Naive thymus-derived CD4-positive, alpha-beta T cell (primary cell): ENCODE measurements at places on chromosomes 4 and X.

GRCh38 chr4:121875652-121876051, 5.4 kb upstream of the BBS7 start:
- no peak overlapping the region for H3K27ac ChIP-seq
- no peaks in the 10 kb centered on the region for H3K36me3 ChIP-seq
- H3K4me3 ChIP-seq: no peak overlapping the region
- H3K27me3 ChIP-seq: no peaks in the 10 kb centered on the region
- no peak for DNase-seq

DNA sequence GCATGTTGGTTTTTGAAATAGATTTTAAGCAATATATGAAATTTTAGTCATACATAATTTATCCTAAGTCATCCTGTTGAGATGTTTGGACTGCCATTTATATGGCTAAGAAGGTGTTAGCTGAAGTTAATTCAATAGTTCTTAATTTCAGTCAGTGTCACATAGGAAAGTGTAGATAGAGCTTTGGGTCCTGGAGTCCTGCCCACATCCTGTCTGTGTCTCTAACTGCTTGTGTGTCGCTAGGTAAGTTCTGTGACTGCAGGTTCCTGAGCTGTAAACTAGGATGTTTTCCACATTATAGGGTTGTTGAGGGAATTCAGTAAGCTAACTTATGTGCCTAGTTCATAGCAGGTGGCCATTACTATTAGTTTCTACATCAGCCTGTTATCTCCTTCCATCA, 20.7 kb downstream of the OFD1 start:
- H3K27ac ChIP-seq: no peak overlapping the region
- H3K4me3 ChIP-seq: no peak overlapping the region
- no peaks in the 10 kb centered on the region for H3K27me3 ChIP-seq
- H3K4me1 ChIP-seq: peaks cover 4% of the 10 kb centered on the region
- peak; percentile 18 for DNase-seq

- DNase-seq: no peak
- no peak overlapping the region for H3K27ac ChIP-seq
- H3K4me1 ChIP-seq: no peaks in the 10 kb centered on the region
- H3K36me3 ChIP-seq: no peaks in the 10 kb centered on the region
- no peak overlapping the region for H3K4me3 ChIP-seq
Measured at GRCh38 chr4:94545296-94545695, 93.6 kb downstream of the PDLIM5 start.

DNA sequence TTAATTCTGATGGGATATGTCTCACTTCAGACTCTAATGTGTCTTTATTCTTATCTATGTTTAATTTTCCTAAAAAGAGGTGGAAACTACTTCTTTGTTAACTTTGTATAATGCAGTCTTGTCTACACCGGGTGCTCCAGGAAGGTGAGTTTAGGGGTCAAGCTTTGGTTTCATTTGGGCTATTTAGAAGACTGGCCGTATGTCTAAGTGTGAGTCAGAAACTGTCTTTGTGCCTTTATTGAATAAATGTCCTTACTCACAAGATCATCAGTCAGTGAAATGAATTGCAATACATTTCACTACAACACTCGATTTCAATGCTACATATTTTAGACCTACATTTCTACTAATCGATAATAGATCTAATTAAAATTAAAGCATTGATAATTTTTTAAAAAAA, 56.2 kb downstream of the PROM1 start:
- H3K4me3 ChIP-seq: no peak overlapping the region
- no peak for DNase-seq
- no peaks in the 10 kb centered on the region for H3K27me3 ChIP-seq
- no peak overlapping the region for H3K27ac ChIP-seq
- H3K4me1 ChIP-seq: no peaks in the 10 kb centered on the region

- no peak overlapping the region for H3K27ac ChIP-seq
- H3K36me3 ChIP-seq: no peaks in the 10 kb centered on the region
- DNase-seq: no peak
- no peaks in the 10 kb centered on the region for H3K27me3 ChIP-seq
Measured at GRCh38 chr4:61571761-61572559, 371.8 kb downstream of the ADGRL3 start.
